Neuronal stem cell (in vitro differentiated cells): ENCODE measurements at places on chromosomes 16 and 17.

- peaks cover 53% of the 10 kb centered on the region for H3K4me1 ChIP-seq
- H3K27ac ChIP-seq = peak overlapping the region; percentile 95
- H3K36me3 ChIP-seq = no peaks in the 10 kb centered on the region
- no peak overlapping the region for H3K4me3 ChIP-seq
- H3K27me3 ChIP-seq = no peaks in the 10 kb centered on the region
Measured at GRCh38 chr17:309361-309888, 43.2 kb downstream of the RPH3AL start.

GRCh38 chr17:83180996-83181481, 101.6 kb downstream of the METRNL start:
- H3K27me3 ChIP-seq = no peaks in the 10 kb centered on the region
- H3K36me3 ChIP-seq = no peaks in the 10 kb centered on the region
- H3K27ac ChIP-seq = no peak overlapping the region
- H3K4me3 ChIP-seq = no peak overlapping the region
- H3K4me1 ChIP-seq = no peaks in the 10 kb centered on the region

DNA sequence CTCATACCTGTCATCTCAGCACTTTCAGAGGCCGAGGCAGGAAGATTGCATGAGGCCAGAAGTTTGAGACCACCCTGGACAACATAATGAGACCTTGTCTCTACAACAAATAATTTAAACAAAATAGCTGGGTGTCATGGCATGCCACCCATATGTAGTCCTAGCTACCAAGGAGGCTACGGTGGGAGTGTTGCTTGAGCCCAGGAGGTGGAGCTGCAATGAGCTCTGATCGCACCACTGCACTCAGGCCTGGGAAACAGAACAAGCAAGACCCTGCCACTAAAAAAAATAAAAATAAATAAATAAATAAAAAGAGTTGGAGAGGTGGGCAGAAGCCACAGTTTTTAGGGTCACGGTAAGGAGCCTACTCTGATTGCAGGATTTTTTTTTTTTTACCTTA, 136.0 kb downstream of the TANC2 start:
- H3K36me3 ChIP-seq = no peaks in the 10 kb centered on the region
- no peak overlapping the region for H3K27ac ChIP-seq
- no peak overlapping the region for H3K4me3 ChIP-seq
- no peak for DNase-seq
- no peaks in the 10 kb centered on the region for H3K27me3 ChIP-seq
- no peaks in the 10 kb centered on the region for H3K4me1 ChIP-seq

DNA sequence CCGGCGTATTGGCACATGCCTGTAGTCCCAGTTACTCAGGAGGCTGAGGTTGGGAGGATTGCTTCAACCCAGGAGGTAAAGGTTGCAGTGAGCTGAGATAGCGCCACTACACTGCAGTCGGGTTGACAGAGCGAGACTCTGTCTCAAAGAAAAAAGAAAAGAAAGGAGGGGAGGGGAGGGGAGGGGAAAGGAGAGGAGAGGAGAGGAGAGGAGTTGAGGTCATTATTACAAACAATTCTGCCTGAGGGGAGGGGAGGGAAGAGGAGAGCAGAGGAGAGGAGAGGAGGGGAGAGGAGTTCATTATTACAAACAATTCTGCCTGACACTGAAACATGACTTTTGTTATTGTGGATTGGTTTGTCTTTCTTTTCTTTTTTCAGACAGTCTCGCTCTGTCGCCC, 19.8 kb upstream of the ABCA5 start:
- DNase-seq = no peak
- H3K4me3 ChIP-seq = no peak overlapping the region
- no peaks in the 10 kb centered on the region for H3K4me1 ChIP-seq
- no peaks in the 10 kb centered on the region for H3K36me3 ChIP-seq
- H3K27ac ChIP-seq = no peak overlapping the region
- H3K27me3 ChIP-seq = no peaks in the 10 kb centered on the region

DNA sequence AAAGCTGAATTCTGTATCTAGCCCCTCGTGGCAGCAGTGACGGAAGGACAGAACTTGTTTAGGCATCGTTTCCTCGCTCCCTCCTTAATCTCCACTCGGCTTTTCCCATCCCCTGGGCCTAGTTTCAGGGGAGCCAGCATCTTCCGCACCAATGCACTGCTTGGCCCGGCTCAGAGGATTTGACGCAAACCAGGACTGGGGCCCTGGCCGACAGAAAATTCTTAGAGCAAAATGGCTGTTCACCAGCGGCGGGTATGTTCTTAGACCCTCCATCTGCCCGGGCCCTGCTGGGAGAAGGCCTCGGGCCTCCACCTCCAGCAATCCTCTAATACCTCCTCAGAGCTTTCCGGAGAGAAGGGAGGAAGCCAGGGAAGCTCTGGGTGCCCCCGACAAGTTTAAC, 54.6 kb downstream of the TBC1D16 start:
- no peak for DNase-seq
- no peaks in the 10 kb centered on the region for H3K27me3 ChIP-seq
- H3K4me1 ChIP-seq = no peaks in the 10 kb centered on the region

- no peaks in the 10 kb centered on the region for H3K27me3 ChIP-seq
- H3K36me3 ChIP-seq = no peaks in the 10 kb centered on the region
- DNase-seq = no peak
- H3K4me3 ChIP-seq = no peak overlapping the region
- H3K4me1 ChIP-seq = peaks cover 57% of the 10 kb centered on the region
- H3K27ac ChIP-seq = peak overlapping the region; percentile 73
Measured at GRCh38 chr17:78368854-78369495, 9.1 kb upstream of the SOCS3 start.

GRCh38 chr16:407253-407652, 5.6 kb downstream of the DECR2 start:
- DNase-seq = no peak
- H3K36me3 ChIP-seq = peaks cover 5% of the 10 kb centered on the region
- H3K27ac ChIP-seq = no peak overlapping the region
- no peaks in the 10 kb centered on the region for H3K27me3 ChIP-seq
- H3K4me1 ChIP-seq = no peaks in the 10 kb centered on the region
- H3K4me3 ChIP-seq = no peak overlapping the region

GRCh38 chr16:64165368-64165767, 956.5 kb downstream of the CDH11 start:
- no peaks in the 10 kb centered on the region for H3K27me3 ChIP-seq
- no peaks in the 10 kb centered on the region for H3K4me1 ChIP-seq
- DNase-seq = no peak
- no peak overlapping the region for H3K4me3 ChIP-seq
- H3K36me3 ChIP-seq = no peaks in the 10 kb centered on the region
- H3K27ac ChIP-seq = no peak overlapping the region

DNA sequence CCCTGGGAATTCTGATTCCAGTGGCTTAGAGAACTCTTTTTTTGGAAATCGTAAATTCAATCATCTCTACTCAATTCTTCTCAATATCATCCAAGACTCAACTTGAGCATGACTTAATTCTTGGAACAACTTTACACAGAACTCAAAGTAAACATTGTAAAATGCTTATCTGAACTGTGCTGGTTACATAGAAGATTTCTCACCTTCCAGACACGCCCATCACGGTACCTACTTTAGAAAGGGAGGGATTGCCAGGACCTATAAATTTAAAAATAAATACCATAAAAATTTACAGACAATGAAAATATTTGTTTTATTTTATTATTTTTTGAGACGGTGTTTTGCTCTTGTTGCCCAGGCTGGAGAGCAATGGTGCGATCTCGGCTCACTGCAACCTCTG, 26.5 kb downstream of the MAP1LC3B start:
- no peaks in the 10 kb centered on the region for H3K27me3 ChIP-seq
- H3K36me3 ChIP-seq = peaks cover 84% of the 10 kb centered on the region
- no peaks in the 10 kb centered on the region for H3K4me1 ChIP-seq
- no peak for DNase-seq

DNA sequence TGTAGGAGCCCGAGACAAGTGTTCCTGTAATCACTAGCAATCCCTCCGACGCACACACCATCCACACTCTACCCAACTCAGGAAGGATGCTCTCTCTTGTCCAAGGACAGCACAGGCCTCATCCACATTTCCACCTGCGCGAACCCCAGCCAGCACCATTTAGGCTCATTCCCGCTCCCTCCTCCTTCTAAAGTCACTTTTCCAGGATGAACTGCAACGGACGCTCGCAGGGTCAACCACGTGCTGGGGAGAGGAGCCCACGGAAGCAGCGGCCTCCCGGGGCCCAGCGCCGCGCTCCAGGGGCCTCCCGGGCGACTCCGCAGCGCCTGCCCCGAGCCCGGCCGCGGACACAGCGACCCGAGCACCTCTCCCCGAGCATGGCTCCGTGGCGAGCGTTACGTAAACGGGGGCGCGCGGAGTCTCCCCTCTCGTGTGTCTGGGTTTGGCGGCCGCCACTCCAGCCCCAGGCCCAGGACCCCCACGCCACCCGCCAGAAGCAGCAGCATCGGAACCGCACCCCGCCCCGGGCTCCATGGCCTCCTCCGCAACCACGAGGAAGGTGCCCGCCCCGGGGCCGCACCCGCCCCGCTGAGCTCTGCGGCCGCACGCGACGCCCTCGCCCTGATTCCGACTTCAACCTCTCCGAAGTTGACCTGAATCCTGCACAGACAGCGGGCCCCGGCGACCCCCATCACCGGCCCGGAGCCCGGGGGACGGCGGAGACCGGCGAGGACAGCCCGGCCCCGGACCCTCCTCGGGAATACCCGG, 668 bp downstream of the USP36 start:
- H3K27ac ChIP-seq = peak overlapping the region; percentile 58
- H3K4me1 ChIP-seq = peaks cover 11% of the 10 kb centered on the region
- peak overlapping the region; percentile 94 for H3K4me3 ChIP-seq
- peak; percentile 29 for DNase-seq
- H3K27me3 ChIP-seq = no peaks in the 10 kb centered on the region
- peaks cover 35% of the 10 kb centered on the region for H3K36me3 ChIP-seq

DNA sequence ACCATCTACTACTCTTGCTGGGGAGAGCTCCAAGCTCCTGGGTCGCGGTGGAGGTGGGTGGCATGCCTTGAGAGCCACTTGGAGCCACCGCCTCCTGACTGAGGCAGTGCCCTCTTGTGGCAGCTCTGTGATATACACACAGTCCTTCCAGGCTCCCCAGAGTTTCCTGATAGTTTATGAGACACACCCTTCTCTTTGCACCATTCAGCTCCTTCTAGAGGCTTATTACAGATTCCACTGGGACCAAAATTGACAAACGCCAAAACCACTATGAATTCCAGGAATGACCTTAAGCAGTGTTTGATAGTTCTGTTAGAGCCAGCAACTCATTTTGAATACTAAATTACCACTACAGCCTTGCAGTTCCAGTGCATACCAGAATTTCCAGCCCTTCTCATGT, 170.1 kb upstream of the CDH13 start:
- peaks cover 1% of the 10 kb centered on the region for H3K4me1 ChIP-seq

GRCh38 chr17:2111691-2112090, 56.8 kb downstream of the HIC1 start:
- H3K27me3 ChIP-seq = no peaks in the 10 kb centered on the region
- no peaks in the 10 kb centered on the region for H3K4me1 ChIP-seq
- no peak for DNase-seq
- H3K27ac ChIP-seq = no peak overlapping the region
- H3K36me3 ChIP-seq = no peaks in the 10 kb centered on the region

- no peaks in the 10 kb centered on the region for H3K4me1 ChIP-seq
- no peaks in the 10 kb centered on the region for H3K27me3 ChIP-seq
- no peak overlapping the region for H3K27ac ChIP-seq
- H3K4me3 ChIP-seq = no peak overlapping the region
Measured at GRCh38 chr16:19239511-19240155, 45.9 kb upstream of the CLEC19A start.

- no peaks in the 10 kb centered on the region for H3K36me3 ChIP-seq
- no peak overlapping the region for H3K4me3 ChIP-seq
- DNase-seq = no peak
- H3K27me3 ChIP-seq = no peaks in the 10 kb centered on the region
- peaks cover 9% of the 10 kb centered on the region for H3K4me1 ChIP-seq
- H3K27ac ChIP-seq = no peak overlapping the region
Measured at GRCh38 chr17:78338486-78339259, 21.2 kb downstream of the SOCS3 start.

GRCh38 chr16:56738221-56738620, 8.3 kb downstream of the NUP93 start:
- H3K4me3 ChIP-seq = no peak overlapping the region
- H3K27ac ChIP-seq = no peak overlapping the region
- no peaks in the 10 kb centered on the region for H3K27me3 ChIP-seq
- peaks cover 3% of the 10 kb centered on the region for H3K36me3 ChIP-seq
- no peak for DNase-seq

- H3K4me3 ChIP-seq = no peak overlapping the region
- no peak for DNase-seq
- peaks cover 1% of the 10 kb centered on the region for H3K4me1 ChIP-seq
- no peak overlapping the region for H3K27ac ChIP-seq
- H3K36me3 ChIP-seq = peaks cover 60% of the 10 kb centered on the region
Measured at GRCh38 chr17:75160211-75160610, 5.9 kb upstream of the JPT1 start.

- peaks cover 15% of the 10 kb centered on the region for H3K4me1 ChIP-seq
- H3K27me3 ChIP-seq = no peaks in the 10 kb centered on the region
Measured at GRCh38 chr17:41680426-41681040, 8.2 kb upstream of the EIF1 start.
